Activated CD8-positive, alpha-beta T cell treated with anti-CD3 and anti-CD28 coated beads, Interleukin-2, amount 10 ng/mL, durations not matched to agents 7 days and 5 days (primary cell): ENCODE measurements at places on chromosomes 6 and 20. TPM values are rescaled to one million over a fixed set of nuclear protein-coding genes. Genes with fewer than 3 reads are reported as not detected.

Gene EYS
- total RNA-seq = not detected

DNA sequence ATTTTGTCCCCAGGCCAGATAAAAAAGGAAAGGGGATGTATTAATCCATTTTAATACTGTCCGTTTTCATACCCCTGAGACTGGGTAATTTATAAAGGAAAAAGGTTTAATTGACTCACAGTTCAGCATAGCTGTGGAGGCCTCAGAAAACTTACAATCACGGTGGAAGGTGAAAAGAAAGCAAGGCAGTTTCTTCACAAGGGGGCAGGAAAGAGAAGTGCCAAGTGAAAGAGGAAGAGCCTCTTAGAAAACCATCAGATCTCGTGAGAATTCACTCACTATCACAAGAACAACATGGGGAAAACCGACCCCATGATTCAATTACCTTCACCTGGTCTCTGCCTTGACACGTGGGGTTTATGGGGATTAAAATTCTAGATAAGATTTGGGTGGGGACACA, 152.5 kb downstream of the IBTK start:
- H3K27ac ChIP-seq = no peak overlapping the region
- H3K27me3 ChIP-seq = no peaks in the 10 kb centered on the region
- no peak overlapping the region for H3K4me3 ChIP-seq
- no peak for DNase-seq
- H3K36me3 ChIP-seq = no peaks in the 10 kb centered on the region

- H3K4me3 ChIP-seq = peak within 1 kb of the TSS; percentile 74
- peaks cover 13% of the 10 kb centered on the region for H3K27me3 ChIP-seq
- H3K4me1 ChIP-seq = peaks cover 22% of the 10 kb centered on the region
- no peaks in the 10 kb centered on the region for H3K36me3 ChIP-seq
- H3K27ac ChIP-seq = peak within 1 kb of the TSS; percentile 25
These were observed at the start of gene BEND3 for GRCh38 chr6:107114926-107115694. Gene BEND3, minus strand, starts transcription at chr6:107115515. Its CDS starts 16,230 bp downstream, at chr6:107099285.

- no peak overlapping the region for H3K27ac ChIP-seq
- no peaks in the 10 kb centered on the region for H3K36me3 ChIP-seq
- no peaks in the 10 kb centered on the region for H3K4me1 ChIP-seq
- H3K4me3 ChIP-seq = no peak overlapping the region
- H3K27me3 ChIP-seq = no peaks in the 10 kb centered on the region
These were observed 426.0 kb downstream of the ADGRB3 start for GRCh38 chr6:69061066-69061465.

DNA sequence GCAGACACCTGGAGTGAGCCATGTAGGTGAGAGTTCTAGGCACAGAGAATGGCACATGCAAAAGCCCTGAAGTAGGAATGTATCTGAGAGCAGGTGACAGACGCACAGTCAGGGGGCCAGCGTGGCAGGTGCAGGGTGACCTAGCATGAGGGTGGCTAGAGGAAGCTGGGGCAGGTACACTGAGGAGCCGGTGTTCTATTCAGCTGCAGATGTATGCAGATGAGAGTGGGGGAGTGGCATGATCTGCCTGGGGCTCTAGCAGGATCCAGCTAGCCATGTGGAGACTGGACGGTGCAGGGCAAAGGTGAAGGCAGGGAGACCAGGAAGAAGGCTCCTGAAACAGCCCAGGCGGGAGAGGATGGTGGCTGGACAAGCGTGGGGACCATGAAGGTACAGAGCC, 10.7 kb downstream of the PEDS1 start:
- no peak overlapping the region for H3K4me3 ChIP-seq
- H3K4me1 ChIP-seq = peaks cover 38% of the 10 kb centered on the region
- peaks cover 53% of the 10 kb centered on the region for H3K36me3 ChIP-seq
- no peak for DNase-seq

DNA sequence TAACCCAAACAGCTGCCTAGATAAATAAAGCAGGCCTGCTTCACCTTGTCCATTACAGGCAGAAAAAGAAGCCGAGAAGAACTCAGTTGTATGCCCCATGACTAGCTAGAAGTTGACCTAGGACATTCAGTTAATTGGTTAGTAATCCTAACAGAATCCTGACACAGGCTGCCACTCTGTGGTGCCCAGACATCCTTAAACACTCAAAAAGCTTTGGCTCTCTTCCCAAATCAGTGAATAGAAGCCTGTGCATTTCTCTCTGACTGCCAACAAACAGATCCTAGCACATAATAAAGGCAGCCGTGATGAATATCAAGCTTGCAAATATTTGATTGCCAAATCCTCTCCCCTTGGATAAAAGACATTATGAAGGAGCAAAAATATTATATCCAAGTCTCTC, 519.1 kb upstream of the EYS start:
- no peak for DNase-seq
- H3K36me3 ChIP-seq = no peaks in the 10 kb centered on the region
- H3K4me3 ChIP-seq = no peak overlapping the region
- H3K27me3 ChIP-seq = no peaks in the 10 kb centered on the region
- H3K27ac ChIP-seq = no peak overlapping the region

- H3K4me3 ChIP-seq = no peak overlapping the region
- no peak overlapping the region for H3K27ac ChIP-seq
- H3K4me1 ChIP-seq = peaks cover 9% of the 10 kb centered on the region
- peaks cover 51% of the 10 kb centered on the region for H3K36me3 ChIP-seq
- DNase-seq = no peak
These were observed 296.5 kb downstream of the RNGTT start for GRCh38 chr6:88666901-88667300.

DNA sequence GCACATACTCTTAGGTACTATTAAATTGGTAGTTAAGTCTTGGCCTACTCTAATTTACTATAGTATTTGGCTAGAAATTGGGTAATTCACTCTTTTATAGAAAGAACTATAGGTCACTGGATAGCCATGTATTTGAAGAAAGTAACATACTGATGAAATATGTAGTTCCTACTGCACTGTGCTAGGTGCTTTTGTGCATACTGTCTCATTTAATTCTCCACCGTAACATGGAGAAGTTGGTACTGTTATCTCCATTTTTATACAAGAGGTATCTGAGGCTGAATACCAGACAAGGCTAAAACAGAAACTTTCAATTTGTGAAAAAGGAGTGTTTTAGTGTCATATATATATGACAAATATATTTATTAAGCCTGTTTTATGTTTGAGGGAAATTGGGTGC, 29.8 kb downstream of the AFDN start:
- no peaks in the 10 kb centered on the region for H3K4me1 ChIP-seq
- no peak overlapping the region for H3K4me3 ChIP-seq

GRCh38 chr6:134636186-134636799, 313.6 kb downstream of the ALDH8A1 start:
- no peak overlapping the region for H3K4me3 ChIP-seq
- H3K36me3 ChIP-seq = peaks cover 3% of the 10 kb centered on the region
- no peak overlapping the region for H3K27ac ChIP-seq

DNA sequence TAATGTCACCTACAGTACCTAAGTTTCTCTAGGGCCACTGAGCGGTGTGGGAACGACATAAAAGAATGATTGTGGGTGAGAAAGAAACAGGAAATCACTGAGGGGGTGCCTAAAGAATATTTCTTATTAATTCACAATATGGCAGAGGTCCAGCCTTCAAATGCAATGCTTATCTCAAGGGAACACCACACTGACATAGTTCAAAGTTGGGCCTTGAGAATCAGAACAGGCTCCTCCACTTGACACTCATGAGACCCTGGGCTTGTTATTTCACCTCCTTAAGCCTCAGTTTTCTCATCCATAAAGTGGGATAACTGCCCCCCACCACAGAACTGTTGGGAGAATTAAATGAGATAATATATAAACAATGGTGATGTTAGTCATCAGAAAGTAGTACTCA, 40.4 kb upstream of the ARHGAP18 start:
- H3K36me3 ChIP-seq = peaks cover 4% of the 10 kb centered on the region
- no peak for DNase-seq
- H3K27ac ChIP-seq = peak overlapping the region; percentile 91

- no peaks in the 10 kb centered on the region for H3K4me1 ChIP-seq
- no peaks in the 10 kb centered on the region for H3K36me3 ChIP-seq
- H3K27ac ChIP-seq = no peak overlapping the region
- no peak for DNase-seq
- H3K27me3 ChIP-seq = no peaks in the 10 kb centered on the region
These were observed 192.4 kb upstream of the MYLIP start for GRCh38 chr6:15936503-15936902.

GRCh38 chr6:150940941-150941340, 75.4 kb downstream of the MTHFD1L start:
- no peaks in the 10 kb centered on the region for H3K4me1 ChIP-seq
- H3K4me3 ChIP-seq = no peak overlapping the region
